ENCODE measurements at places on chromosomes 7 and 10.

- DNase-seq: no peak
Measured at GRCh38 chr10:124025152-124025551, 68.2 kb downstream of the CHST15 start.

GRCh38 chr10:78783753-78784152 lies 285.0 kb upstream of the ZMIZ1 start:
- no peak for DNase-seq

- no peak for DNase-seq
Measured at GRCh38 chr10:78756604-78757343, 312.0 kb upstream of the ZMIZ1 start.

GRCh38 chr7:111527545-111527944 lies 34.7 kb downstream of the IMMP2L start:
- DNase-seq: no peak

- DNase-seq: no peak
Measured at GRCh38 chr10:66927251-66927935, 1.6 kb downstream of the LRRTM3 start.

- DNase-seq: no peak
Measured at GRCh38 chr10:13698217-13698616, 111.5 kb downstream of the PRPF18 start.

DNA sequence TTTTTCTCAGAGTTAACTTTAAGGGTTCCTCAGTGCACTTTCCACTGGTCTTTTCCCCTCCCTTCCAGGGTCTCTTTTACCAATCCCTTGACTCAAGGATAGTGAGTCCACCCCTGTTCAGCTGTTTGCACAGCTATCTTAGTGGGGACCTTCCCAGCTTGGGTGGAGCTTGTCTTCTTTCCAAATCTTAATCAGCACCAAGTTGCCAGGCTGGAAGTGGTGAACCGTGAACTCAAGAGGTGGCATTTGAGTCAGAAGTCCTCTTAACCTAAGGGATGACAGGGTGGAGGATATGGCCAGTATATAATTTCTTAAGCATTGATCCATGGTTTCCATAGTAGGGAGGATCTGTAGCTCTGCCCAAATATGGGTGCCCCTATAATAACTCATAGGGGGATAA lies 25.0 kb downstream of the MAPK8 start:
- DNase-seq: no peak

GRCh38 chr7:1058821-1059199 lies 14.5 kb downstream of the GPR146 start:
- no peak for DNase-seq

DNA sequence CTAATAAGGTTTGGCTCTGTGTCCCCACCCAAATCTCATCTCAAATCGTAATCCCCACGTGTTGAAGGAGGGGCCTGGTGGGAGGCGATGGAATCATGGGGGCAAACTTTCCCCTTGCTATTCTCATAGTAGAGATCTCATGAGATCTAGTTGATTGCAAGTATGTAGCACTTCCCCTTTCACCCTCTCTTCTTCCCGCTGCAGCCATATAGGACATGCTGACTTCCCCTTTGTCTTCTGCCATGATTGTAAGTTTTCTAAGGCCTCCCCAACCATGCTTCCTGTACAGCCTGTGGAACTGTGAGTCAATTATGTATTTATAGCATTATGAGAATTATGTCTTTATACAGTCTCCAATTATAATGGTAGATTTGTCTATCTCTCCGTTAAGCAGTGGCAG lies 594.5 kb downstream of the ACTR3B start:
- no peak for DNase-seq

- no peak for DNase-seq
Measured at GRCh38 chr7:11843113-11843765, 11.2 kb upstream of the THSD7A start.

DNA sequence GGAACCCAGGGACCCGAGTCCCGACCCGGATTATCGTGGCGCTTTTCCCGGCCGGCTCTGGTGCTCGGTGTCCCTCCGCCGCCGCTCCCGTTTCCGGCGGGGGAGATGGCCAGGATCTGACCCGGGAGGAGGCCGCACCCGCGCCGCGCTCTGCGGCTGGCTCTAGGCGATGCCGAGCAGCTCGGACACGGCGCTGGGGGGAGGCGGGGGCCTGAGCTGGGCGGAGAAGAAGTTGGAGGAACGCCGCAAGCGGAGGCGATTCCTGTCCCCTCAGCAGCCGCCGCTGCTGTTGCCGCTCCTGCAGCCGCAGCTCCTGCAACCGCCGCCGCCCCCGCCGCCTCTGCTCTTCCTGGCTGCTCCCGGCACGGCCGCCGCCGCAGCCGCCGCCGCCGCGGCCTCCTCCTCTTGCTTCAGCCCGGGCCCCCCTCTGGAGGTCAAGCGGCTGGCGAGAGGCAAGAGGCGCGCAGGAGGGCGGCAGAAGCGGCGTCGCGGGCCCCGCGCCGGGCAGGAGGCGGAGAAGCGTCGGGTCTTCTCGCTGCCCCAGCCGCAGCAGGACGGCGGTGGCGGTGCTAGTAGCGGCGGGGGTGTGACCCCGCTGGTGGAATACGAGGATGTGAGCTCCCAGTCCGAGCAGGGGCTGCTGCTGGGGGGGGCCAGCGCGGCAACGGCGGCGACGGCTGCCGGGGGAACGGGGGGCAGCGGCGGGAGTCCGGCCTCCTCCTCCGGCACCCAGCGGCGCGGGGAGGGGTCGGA lies 593 bp downstream of the CDK13 start:
- peak; percentile 67 for DNase-seq

- no peak for DNase-seq
Measured at GRCh38 chr7:110205899-110206298, 885.0 kb upstream of the LRRN3 start.

DNA sequence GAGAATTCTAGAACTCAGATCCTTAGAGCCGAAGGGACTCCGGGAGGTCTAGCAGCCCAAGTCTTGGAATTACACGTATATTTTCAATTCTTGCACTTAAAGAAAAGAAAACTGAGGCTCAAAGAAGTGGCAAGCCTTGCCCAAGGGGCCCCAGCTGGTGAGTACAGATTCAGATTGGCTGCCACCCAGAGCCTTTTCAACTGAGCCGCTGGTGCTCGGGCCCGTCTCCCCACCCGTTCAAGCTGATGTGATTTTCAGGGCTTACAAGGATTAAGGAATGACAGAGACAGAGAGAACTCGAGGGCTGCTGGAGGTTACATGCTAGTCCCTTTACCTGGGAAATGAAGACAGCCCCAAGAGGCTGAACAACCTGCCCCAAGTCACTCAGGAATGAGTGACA lies 117.8 kb downstream of the ABLIM1 start:
- no peak for DNase-seq

GRCh38 chr7:16669581-16669980 lies 23.6 kb downstream of the BZW2 start:
- DNase-seq: no peak

DNA sequence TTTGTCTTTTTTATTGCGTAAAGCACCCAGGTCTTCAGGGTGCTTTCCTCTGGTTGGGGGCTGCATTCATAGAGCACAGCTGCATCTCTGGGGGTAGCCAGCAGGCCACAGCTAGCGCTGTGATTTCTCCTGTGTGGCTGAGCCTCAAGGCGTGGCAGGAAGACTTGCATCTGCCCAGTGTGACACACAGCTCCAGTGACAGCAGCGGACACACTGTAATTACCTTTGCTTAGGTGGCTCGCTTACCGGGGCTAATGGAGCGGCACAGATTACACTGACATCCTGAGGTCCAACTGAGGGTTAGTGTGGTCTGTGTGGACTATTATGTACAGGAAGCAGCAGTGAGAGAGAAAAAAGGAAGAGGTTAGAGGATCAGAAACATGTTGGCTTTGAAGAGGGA lies 27.1 kb downstream of the ABCB4 start:
- DNase-seq: peak; percentile 82

DNA sequence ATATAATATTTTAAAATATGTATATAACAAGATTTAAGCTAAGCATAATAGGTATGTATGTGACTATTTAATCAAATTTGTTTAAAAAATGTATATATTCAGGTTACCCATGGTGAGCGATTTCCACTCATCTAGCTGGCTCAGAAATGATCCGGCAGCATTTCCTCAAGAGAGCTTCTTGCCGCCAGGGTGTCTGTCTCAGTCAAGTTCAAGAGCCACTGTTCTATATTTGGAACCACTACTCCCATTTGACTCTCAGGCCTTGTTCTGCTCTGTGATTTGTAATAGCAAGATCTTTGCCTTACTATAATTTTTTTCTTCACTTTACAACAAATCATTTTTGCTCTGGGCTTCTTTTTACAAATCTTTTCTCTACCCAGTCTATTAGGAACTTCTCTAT lies 48.7 kb upstream of the CNTNAP2 start:
- no peak for DNase-seq

DNA sequence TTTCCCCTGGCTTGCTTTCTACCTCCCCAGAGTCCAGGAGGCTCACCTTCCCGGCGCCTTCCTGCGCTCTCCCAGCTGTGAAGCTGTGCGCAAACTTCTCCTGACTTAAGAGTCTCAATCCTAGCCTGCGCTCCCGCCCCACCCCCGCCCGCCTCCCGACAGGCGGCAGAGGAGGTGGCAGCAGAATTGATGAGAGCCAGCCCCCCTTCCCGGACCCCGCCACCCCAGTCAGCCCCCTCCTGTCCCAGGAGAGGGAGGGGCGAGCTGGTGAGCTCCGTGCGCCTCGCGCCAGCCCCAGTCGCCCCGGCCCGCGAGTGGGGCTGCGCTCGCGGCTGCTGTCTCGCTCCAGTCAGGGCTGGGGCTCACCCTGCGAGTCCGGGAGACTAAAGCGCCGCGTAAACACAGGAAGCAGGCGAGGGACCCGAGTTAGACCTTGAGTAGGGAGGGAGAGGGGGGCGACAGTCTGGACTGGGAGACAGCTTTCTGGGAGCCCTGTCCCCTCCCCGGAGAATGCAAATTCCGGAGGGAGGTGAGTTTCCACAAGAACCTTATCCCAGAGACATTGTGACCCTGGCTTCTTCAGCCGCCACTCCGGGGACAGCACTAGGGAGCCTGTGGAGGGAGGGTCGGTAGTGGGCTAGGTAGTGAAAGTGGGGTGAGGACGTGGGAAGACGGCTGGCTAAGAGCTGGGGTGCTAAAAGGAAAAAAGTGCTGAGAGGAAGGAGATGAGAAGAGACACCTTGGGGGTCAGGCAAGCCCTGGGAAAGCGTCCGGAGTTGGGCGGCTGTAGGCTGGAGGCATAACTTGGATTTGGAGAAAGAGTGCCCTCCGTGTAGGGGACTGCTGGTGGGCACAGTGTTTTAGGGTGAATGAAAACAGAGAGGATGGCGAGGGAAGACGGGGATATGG lies at the start of gene CALCR:
TSS of gene CALCR (minus strand) at position 79 of the 909 bp plus-strand sequence. CDS start 87,743 bp downstream, outside the sequence.
- no peak for DNase-seq

DNA sequence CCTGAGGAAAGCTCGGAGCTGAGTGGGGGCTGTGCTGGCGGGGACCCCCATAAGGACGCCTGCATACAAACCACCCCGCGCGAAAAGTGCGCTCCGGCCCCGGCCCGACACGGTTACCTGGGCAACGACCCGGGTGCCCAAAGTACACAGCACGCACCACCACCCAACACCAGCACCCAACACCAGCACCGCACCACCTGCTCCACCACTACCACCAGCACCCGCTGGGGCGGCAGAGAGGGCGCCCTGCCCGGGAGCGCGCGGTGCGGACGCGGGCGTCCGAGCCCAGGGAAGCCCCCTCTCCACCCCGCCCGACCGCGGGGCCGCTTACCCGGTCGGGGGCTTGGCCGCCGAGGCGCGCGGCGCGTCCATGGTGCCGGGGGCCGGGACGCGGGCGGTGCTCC lies 345 bp downstream of the COBL start:
- peak; percentile 29 for DNase-seq

- no peak for DNase-seq
Measured at GRCh38 chr7:13532028-13532753, 457.3 kb downstream of the ETV1 start.

GRCh38 chr10:5396556-5397300 lies 7.9 kb downstream of the TUBAL3 start:
- DNase-seq: peak; percentile 73

DNA sequence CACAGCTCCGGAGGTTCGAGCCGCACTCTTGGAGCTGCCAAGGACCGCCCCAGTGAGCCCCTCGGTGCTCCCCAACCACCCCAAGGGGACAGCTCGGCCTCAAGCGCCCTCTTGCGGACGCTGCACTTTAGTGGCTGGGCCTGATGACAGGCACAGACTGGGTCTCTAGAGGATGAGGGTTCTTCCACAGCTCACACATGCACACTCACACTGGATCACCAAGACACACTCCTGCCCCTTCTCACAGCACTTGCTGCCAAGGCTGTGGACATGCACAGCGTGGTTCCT lies 2.1 kb downstream of the RET start:
- DNase-seq: no peak

- no peak for DNase-seq
Measured at GRCh38 chr10:74078037-74078436, 72.6 kb downstream of the AP3M1 start.

DNA sequence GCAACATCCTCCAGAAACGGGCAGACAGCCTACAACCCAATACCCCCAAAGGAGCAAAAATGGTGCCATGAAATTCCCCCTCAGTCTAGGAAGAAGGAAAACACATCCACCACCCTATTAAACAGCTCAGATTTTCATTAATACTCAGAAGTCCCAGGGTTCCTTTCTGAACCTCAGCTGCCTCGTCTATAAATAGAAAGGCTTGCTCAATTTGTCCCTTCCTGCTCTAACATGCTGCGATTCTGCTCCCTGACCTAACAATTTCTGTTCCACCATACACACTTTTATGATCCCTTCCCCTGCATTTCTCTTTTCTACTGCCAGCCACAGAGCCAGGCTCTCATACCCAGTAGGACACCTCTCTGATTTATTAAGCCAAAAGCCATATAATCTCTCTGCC lies 68.1 kb downstream of the MTERF1 start:
- DNase-seq: no peak

- DNase-seq: no peak
Measured at GRCh38 chr7:129665013-129665401, 53.5 kb downstream of the NRF1 start.

DNA sequence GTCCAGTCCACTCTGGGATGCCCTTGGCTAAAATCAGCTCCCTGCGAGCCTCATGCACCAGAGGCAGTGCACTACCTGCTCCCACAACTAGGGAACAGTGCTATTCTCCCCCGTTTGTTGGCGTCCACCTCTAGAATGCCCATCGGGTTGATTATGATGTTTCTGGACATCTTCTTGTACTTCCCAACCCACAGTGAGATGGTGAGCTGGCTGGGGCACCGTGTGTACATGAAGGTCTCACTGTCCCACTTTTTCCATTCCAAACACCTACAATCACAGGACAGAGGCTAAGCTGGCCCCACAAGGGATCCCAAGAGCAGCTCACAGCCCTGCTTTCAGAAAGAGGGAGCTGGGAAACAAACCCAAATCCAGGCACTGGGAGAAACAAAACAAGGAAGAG lies 126.2 kb upstream of the ZNF92 start:
- no peak for DNase-seq

Measured in NCI-H2081 (cell line).